Uterine smooth muscle cell (primary cell): ENCODE measurements at places on chromosomes 1 and 21. TPM values are rescaled to one million over a fixed set of nuclear protein-coding genes. Genes with fewer than 3 reads are reported as not detected.

E2F2 gene
- 0.50 and 2.0 TPM in 2 replicates for total RNA-seq

ERICH3 gene
- total RNA-seq = not detected in 2 replicates

DNM3 gene
- total RNA-seq = 1.1 and 2.1 TPM in 2 replicates

SLC5A9 gene
- not detected in 2 replicates for total RNA-seq

TTC24 gene
- total RNA-seq = not detected in 2 replicates

SPRR2A gene
- not detected in 2 replicates for total RNA-seq

MAEL gene
- not detected in 2 replicates for total RNA-seq

MYCL gene
- 0.22 and 0.37 TPM in 2 replicates for total RNA-seq

VSIG8 gene
- 0.12 TPM in 1 of 2 replicates, not detected in the other for total RNA-seq

PRAMEF2 gene
- not detected in 2 replicates for total RNA-seq

REN gene
- total RNA-seq = 0.62 and 0.77 TPM in 2 replicates

CHIA gene
- not detected in 2 replicates for total RNA-seq

NVL gene
- 35.7 and 42.7 TPM in 2 replicates for total RNA-seq

ASAP3 gene
- 23.6 and 50.6 TPM in 2 replicates for total RNA-seq

MSH4 gene
- 0.11 and 0.25 TPM in 2 replicates for total RNA-seq

TNFRSF18 gene
- total RNA-seq = 0.12 TPM in 1 of 2 replicates, not detected in the other

SRM gene
- 19.7 and 21.5 TPM in 2 replicates for total RNA-seq

CELA3B gene
- not detected in 2 replicates for total RNA-seq

TRPM2 gene
- under 0.01 TPM in 1 of 2 replicates, not detected in the other for total RNA-seq

KLF17 gene
- under 0.01 TPM in 2 replicates for total RNA-seq

AADACL4 gene
- total RNA-seq = under 0.01 TPM in 1 of 2 replicates, not detected in the other

DPH2 gene
- total RNA-seq = 11.4 and 14.3 TPM in 2 replicates

PLEKHA6 gene
- 1.2 and 1.6 TPM in 2 replicates for total RNA-seq

LRRC7 gene
- total RNA-seq = not detected in 2 replicates

CNIH3 gene
- 20.9 and 23.5 TPM in 2 replicates for total RNA-seq

FAM163A gene
- not detected in 2 replicates for total RNA-seq
